ENCODE measurements at places on chromosomes 6 and 20.

- DNase-seq: no peak
These were observed 174.9 kb downstream of the FRK start for GRCh38 chr6:115885636-115886366.

- no peak for DNase-seq
These were observed 18.7 kb downstream of the BPHL start for GRCh38 chr6:3137057-3137777.

- no peak for DNase-seq
These were observed 447.3 kb upstream of the CITED2 start for GRCh38 chr6:139821676-139822223.

DNA sequence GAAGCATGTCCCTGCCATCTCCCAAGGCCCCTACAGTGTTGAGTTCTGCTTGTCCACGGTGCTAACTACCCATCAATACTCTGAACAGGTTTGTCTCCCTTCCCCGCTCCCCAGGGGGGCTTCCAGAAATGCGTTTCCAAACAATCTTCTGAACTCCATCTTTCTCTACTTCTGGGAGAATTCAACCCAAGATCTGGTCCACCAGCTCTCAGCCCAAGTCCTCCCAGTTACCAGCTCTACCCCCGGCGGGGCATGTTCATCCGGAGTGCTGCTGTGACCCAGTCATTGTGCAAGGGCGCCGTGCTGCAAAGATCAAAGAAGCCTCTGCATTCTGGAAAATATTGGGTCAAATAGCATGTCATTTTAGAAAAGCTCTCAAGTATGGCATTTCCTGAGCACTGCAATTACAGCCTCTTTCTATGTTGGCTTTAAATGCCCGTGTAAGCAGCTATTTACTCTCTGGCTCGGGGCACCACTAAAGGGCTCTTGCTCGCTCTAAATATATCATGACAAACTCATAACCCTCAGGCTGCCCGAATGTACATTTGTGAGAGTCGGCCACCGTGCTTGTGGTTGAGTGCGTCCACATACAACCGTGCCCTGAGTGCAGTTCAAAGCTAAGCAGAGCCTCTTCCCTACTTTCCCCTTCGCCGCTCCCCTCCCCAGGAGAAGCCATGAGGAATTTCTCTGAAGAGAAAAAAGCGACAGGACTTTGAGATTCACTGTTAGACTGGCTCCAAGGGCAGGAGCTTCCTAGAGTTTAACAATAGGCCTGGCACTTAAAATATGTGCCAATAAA, 71.6 kb downstream of the BANF2 start:
- DNase-seq: no peak

DNA sequence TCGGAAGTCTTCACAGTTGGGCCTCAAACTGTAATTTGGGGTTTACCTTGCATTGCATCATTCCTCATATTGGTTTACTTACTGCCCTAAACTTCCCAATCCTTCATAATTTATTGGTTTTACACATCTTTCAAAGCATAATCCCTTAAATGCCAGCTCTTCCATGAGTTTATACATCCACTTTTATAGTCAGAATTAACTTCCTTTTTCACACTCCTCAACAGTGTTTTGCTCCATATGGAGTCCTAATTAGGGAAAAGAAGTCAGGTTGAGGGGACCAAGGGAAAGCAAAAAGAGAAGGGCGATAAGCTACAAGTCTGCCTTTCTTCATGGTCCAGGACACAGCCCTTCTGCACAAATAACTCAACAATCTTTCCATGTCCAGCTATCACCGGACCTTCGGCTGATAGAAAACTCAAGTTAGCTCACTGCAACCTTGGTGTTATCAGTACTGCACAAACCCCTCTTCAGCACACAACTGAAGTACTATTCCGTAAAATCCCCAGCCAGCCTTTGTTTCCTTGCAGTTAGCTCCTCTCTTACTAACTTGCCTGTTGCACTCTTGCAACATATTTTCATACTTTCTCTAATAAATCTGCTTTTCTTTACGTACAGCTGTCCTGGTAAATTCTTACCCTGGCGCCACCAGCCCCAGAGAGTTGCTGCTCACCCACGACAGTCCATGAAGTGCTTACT, 2.0 kb downstream of the EEF1E1 start:
- DNase-seq: no peak
